Cardiac muscle cell (in vitro differentiated cells and primary cell): ENCODE measurements at places on chromosomes 7 and 10. TPM values are rescaled to one million over a fixed set of nuclear protein-coding genes. Genes with fewer than 3 reads are reported as not detected.

GRCh38 chr7:108049962-108050361, 47.0 kb upstream of the LAMB1 start:
- DNase-seq, result no peak

- peak; percentile 58 for DNase-seq
Observed at GRCh38 chr7:36084485-36085091, 68.5 kb upstream of the EEPD1 start.

- DNase-seq, result no peak
Observed at GRCh38 chr10:131210181-131210580, 101.3 kb downstream of the TCERG1L start.

GRCh38 chr10:133247681-133248333, 10.2 kb downstream of the VENTX start:
- peak; percentile 45 for DNase-seq

DNA sequence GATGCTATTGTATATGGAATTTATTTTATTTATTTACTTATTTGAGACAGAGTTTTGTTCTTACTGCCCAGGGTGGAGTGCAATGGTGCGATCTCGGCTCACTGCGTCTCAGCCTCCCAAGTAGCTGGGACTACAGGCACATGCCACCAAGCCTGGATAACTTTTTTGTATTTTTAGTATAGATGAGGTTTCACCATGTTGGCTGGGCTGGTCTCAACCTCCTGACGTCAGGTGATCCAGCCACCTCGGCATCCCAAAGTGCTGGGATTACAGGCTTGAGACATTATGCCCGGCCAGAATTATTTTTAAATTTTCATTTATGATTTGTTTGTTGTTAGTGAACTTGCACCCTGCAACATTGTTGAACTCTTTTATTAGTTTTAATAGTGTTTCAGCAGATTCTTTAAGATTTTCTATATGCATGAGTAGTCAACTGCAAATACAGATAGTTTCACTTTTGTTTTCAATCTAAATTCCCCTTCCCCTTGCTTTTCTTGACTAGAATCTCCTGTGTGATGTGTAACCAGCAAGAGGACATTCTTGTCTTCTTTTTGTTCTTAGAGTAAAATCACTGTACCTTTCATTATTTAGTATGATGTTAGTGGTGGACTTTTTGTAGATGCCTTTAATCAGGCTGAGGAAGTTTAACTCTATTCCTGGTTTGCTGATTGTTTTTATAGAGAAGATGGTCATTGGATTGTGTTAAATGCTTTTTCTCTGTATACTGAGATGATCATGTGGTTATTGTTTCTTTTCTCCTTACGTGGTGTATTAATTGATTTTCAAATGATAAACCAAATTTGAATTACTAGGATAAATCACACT, 27.8 kb downstream of the ZNF33A start:
- DNase-seq, result no peak

- no peak for DNase-seq
Observed at GRCh38 chr7:83532219-83532618, 116.7 kb downstream of the SEMA3E start.

GRCh38 chr7:151057506-151057988, at the start of gene CDK5:
CDK5 (minus strand) TSS chr7:151057897; CDS start chr7:151057848, 49 bp downstream.
- DNase-seq, result no peak

DNA sequence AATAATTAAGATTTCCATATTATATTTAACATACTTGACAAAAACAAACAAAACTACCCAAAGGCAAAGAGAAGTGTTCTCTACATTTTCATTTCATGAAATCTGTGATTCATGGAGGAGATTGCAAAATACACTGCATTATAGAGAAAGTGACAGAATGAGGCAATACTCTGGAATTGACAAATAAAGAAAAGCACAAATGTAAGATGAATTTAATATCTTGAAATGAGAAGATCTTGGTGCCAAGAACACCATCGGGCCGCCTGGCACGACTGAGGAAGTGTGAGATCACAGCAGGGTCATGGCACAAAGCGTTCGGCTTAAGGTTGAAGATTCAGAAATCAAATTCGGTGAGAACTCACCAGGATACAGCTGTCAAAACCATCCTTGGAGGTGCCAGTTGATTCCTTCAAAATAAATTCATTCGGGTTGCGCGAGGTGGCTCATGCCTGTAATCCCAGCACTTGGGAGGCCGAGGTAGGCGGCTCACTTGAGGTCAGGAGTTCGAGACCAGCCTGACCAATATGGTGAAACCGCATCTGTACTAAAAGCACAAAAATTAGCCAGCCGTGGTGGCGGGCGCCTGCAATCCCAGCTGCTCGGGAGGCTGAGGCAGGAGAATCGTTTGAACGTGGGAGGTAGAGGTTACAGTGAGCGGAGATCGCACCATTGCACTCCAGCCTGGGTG, 174.0 kb upstream of the PFKP start:
- no peak for DNase-seq

DNA sequence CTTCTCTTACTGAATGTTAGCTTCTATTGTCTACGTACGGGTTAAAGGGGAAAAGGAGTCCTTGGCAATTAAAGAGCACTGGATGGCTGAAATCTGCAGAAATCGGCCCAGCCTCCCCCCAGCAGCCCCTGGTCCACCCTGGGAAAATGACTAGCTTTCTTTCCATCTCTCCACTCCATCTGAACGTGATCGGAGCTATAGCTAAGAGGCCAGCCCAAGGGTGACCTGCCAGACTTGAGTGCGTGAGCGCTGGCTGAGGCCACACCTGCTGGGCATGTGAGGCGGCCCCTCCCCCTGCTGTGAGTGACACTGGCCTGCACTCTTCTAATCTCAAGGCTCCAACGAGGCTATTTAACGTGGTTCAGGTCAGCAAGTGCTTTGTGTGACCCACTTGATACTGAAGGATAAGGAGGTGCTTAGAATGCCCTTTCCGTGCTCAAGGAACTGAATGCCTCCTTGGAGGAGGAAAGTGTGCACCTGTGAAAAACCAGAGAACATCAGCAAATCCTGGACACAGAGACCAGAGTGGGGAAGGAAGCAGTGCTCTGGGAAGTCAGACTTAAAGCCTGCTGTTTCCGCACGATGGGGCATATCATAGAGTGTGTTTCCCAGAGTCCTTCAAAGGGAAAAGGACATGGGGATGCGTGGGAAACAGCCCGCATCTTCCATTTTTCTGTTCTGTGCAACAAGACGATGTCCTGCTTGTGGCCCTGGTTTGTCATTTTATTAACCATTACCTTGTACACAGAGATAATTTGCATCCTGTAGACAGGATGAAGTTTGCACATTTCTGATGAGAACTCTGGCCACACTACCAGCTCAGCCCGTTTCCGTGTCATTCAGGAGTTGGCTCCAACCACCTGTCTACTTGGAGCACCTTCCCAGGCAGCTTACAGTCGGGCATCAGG, 12.5 kb upstream of the MNX1 start:
- no peak for DNase-seq

DNA sequence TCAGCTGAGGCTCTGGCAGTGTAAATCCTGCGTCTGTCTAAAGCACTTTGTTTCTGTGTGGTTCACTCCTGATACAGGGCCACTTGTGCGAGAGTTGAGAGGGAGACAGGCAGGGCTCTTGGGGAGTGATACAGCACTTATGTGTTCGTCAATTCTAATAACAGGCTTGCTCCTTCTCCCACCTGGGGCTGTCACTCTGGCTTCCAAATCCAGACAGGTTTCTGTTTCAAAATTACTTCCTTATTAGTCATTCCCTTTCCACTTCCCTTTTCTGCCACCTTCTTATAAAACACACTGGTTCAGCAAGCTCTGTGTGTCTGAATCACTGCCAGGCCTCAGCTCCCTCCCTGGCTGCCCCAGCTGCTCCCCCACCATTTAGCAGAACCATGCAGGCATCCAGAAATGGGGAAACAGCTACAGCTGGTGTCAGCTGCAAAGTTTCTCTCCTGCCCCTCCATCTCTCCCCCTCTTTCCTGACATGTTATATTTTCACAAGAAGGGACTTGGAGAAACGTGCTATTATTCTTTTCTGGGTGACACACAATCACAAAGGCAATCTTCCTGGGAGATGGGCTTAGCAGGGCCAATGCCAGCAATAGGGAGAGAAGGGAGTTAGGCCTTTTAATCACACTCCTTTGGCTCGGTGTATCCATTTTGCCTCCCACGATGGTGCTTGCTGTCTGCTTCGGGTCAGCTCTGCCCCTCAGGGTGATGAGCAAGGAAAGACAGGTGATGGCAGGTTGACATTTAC, 58.4 kb upstream of the ZNRF2 start:
- peak; percentile 87 for DNase-seq

DNA sequence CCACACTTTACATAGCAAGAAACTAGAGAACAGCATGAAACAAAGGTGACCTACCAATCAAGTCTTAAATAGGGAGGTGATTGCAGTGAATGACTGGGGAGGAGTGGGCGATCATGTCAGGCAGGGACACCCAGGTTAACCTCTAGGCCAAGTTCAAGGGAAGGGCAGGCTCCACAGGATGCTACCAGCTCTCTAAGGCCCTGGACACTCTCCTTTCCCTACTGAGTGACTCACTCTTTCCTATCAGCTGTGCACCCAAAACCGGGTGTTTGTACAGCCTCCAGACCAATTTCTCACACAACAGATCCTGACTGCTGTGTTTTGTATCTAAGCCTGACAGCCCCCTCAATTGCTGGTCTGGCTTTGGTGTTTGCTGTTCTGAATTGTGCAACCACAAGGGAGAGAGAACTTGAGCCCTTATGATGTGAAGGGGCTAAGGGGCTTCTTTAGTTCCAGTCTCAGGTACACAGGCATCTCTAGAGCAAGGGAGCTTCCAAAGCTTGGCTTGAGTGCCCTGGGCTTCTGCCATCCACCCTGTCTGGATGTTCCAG, 107.8 kb downstream of the TBXAS1 start:
- no peak for DNase-seq

DNA sequence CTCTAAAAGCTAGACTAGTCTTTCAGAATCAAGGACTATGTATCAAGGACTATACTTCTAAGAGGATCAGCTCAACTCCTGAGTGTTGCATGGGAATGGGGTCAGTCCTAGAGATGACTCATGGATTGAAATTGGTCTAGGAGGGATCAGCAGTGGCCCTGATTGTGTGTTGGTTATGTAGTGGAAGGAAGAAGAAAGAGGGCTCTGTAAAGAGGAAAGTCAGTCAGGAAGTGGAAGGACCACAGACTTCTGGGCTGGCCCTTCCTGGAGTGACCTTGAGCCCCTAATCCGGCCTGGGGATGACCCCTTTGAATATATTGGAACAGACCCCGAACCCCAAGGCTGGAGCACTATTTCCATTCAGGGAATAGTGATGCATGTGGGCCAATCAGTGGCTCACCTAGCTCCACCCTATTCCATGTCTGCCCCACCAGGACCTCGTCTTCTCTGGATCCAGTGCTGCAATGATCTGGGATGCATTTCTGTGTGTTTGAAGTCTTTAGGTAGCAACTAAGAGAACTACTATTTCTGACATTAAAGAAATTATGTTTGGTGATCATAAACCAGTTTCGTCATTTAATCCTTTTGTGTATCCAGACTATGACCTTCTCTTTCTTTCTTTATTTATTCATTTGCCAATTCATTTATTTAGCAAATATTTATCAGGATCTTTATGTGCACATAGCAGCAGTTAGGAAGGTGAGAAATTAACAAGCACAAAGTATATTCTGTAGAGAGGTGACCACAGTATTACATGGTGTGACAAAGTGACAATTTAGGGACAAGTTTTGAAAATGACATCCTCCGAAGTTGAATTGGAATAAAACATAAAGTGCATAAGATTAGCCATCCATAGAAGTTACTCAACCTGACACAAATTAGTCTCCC, 48.6 kb upstream of the KIF5B start:
- no peak for DNase-seq

- DNase-seq, result no peak
Observed at GRCh38 chr7:108077709-108078108, 52.5 kb downstream of the LAMB4 start.

DNA sequence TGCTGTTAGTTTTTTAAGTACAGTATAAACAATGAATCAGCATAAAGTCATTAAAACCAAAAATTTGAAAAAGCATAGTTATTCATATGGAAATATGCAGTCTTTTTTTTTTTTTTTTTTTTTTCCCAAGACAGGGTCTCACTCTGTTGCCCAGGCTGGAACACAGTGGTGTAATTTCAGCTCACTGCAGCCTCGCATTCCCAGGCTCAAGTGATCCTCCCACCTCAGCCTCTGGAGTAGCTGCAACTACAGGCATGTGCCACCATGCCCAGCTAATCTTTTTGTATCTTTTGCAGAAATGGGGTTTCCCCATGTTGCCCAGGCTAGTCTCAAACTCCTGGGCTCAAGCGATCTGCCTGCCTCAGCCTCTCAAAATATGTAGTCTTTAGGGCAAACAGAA, 182.0 kb downstream of the SEMA3E start:
- no peak for DNase-seq

DNA sequence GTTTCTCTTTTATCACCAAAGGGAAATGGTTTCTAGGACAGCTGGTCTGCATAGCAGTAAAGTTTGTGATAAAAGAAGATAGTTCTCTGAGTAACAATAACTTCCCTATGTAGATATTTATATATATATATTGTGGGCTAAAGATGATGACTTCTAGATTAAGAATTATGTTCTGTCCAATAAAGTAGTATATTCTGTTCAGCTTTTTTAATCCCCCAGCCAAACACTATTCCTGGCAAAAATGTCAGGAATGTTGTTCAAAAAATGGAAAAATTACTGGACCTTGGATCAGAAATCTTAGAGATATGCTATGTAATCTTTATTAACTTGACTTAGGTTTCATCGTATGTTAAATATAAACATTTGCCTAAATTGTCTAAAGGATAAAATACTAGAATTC, 136.3 kb upstream of the GNAI1 start:
- DNase-seq, result no peak

GRCh38 chr10:62817121-62817765, 1.1 kb upstream of the EGR2 start:
- DNase-seq, result peak; percentile 41

DNA sequence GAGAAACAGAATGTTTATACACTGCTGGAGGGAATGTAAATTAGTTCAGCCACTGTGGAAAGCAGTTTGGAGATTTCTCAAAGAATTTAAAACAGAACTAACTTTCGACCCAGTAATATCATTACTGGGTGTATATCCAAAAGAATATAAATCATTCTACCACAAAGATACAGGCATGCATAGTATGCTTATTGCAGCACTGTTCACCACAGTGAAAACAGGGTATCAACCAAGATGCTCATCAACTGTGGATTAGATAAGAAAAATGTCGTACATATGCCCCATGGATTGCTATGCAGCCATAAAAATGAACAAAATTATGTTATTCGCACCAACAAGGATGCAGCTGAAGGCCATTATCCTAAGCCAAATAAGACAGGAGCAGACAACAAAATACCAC, 343.1 kb upstream of the KCND2 start:
- DNase-seq, result peak; percentile 10

- DNase-seq, result no peak
Observed at GRCh38 chr7:103076764-103077163, 1.8 kb downstream of the ARMC10 start.

DNA sequence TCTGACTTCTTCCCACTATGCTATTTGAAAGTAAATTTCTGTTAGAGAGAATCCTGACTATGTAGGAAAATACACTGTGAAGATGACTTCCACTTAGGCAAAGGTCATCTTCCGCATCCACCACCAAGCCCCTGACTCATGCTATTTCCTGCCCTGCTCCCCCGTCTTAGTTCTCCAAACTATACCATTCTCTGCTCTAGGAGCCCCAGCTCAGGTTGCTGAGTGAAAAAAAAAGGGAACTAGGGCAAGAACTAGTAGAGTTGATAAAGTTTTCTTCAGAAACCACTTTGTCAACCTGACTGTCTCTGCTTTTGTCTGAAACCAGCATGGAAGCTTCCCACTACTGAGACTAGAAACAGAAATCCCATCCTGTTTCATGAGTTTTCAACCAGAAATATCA, 96.9 kb downstream of the EVX1 start:
- no peak for DNase-seq

- DNase-seq, result no peak
Observed at GRCh38 chr7:1496531-1497292, 7.5 kb downstream of the INTS1 start.

GRCh38 chr7:12490107-12490688, 80.3 kb upstream of the SCIN start:
- DNase-seq, result peak; percentile 55

The FAM25G gene
- not detected in 2 replicates for total RNA-seq

The GIMAP2 gene
- not detected in 2 replicates for total RNA-seq
